ENCODE measurements at places on chromosomes 1 and 21.
A peak's percentile ranks its signal among the peaks of the same experiment; 100 is the strongest.

- no peak for DNase-seq
Measured at GRCh38 chr1:221981461-221981860, 239.6 kb upstream of the DUSP10 start.

GRCh38 chr21:45975020-45975666 is 6.4 kb upstream of the COL6A1 start:
- peak; percentile 59 for DNase-seq

DNA sequence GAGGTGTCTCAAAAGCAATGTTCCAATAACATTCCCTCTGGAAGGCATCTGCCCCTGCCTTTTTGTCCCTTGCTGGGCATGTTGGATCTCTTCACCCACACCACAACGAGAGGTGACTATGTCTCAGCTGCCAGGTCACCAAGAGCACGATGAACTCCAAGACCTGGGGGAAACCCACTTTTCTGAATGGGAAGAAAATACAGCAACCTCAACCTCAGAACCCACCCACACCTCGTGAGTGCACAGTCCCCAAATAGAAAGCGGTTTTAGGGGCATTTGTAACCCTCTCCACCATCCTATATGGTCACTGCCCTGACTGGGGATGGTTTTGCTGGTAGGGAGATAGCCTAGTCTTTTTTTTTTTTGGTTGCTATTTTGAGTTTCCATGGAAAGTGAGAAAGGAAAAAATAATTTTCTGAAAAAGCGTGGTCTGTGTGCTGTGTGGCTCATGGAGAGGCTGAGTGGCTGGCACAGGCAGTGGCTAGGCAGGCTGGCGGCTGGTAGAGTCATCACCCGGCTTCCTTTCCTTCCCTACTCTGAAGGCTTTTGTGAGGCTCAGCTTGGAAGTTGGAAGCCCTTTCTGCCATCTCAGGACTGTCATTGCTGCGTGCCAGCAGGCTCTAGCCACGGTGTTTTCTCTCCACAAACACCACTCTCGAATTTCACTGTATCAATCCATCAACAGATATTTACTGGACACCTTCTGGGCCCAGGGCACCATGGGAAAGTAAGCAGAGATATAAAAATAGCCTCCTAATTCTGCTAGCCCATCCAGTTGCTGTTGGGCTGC is 15.8 kb downstream of the TSPAN2 start:
- no peak for DNase-seq

GRCh38 chr1:6246497-6247467 is 2.8 kb downstream of the HES3 start:
- DNase-seq, result peak; percentile 86

- no peak for DNase-seq
Measured at GRCh38 chr1:236800002-236800620, 5.0 kb downstream of the MTR start.

DNA sequence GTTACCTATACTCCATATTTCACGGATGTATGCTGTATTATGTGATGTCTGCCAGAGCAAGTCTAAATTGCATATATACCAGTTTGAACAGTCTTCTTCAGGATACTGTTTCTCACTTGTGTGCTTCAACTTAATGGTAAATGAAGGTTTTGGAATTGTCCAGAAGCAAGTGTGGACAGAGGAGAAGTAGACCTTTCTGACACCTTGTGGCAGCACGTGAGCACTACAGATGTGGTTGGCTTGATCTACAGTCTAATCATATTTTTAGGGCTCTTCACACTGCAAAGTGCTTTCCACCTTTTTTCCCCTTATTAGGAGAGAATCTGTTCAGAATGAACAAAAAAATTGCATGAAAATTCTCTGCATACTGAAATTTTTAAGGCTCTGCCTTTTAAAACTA is 10.9 kb downstream of the MORC3 start:
- DNase-seq, result no peak

DNA sequence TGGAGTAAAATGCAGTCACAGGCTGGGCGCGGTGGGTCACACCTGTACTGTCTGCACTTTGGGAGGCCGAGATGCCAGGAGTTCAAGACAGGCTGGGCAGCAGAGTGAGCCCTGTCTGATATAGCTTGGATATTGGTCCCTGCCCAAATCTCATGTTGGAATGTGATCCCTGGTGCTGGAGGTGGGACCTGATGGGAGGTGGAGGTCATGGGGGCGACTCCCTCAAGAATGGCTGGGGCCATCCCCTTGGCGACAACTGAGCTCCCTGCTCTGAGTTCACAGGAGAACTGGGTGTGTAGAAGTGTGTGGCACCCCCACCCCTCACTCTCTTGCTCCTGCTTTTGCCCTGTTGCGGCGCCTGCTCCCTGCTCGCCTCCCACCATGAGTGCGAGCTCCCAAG is 11.5 kb upstream of the PDXK start:
- DNase-seq, result no peak

GRCh38 chr1:204376919-204377799 is 17.4 kb upstream of the PLEKHA6 start:
- no peak for DNase-seq

DNA sequence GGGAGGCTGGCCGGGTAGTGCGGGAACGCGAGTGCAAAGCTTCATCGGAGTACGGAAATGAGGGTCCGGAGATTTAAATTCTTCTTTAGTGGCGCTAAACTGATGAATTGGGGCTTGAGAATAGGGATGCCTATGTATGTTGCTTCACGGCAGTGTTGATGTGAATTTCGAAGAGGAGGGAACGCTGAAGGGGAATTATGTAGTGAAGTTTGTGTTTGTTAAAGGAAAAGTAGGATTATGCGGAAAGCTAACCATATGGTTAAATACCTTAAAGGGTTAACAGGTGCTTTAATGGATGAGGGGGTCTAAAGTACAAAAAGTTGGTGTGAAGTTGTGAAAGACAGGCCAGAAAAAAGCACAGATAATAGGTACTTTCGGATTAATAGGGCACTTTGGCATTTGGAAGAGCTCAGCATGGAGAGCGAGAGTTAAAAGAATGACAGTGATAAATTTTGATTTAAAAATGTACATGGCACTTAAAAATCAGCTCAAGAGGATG is 1.4 kb downstream of the HS2ST1 start:
- DNase-seq, result no peak

DNA sequence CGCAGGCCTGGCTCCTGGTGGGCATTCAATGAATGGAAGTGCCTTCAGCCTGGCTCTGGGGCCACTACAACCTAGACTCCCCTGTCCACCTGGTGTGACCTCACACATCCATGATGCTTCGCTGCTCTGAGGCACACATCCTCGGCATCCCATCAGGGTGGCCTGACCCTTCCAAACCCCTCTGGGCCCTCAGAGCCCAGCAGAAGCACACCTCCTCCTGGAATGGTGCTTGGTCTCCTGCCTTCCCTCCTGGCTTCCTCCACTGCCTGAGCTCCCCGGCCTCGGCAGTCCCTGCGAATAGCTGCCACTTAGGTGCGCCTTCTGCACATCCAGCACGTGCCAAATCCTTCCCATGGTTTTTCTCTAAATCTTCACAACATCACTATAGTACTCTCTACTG is 133.8 kb downstream of the GLIS1 start:
- DNase-seq, result no peak

- no peak for DNase-seq
Measured at GRCh38 chr1:189936861-189937260, 540.8 kb downstream of the BRINP3 start.

- DNase-seq, result no peak
Measured at GRCh38 chr1:215568299-215568692, 1.2 kb downstream of the KCTD3 start.

GRCh38 chr1:17553975-17554700 is 14.6 kb downstream of the ARHGEF10L start:
- no peak for DNase-seq

- DNase-seq, result no peak
Measured at GRCh38 chr1:59631561-59632255, 183.0 kb upstream of the HOOK1 start.

DNA sequence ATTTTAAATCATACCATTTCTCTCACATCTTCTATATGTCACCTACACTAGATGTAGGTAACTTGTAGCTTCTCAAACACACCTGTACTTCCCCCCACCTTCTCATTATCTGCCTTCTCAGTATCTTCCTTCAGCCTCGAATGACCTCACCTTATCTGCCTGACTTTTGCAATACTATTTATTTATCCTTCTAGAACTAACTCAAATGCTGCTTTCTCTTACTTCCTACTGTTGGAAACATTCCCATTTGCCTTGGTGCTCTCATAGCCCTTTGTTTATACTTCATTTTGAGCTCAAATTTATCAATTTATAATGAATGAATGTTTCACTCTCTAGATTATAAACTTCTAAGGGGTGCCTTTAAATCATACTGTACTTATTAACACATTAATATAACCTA is 50.4 kb upstream of the KIAA1614 start:
- no peak for DNase-seq

GRCh38 chr1:191002768-191003167 is 525.1 kb upstream of the BRINP3 start:
- DNase-seq, result no peak

- DNase-seq, result no peak
Measured at GRCh38 chr21:38489729-38490128, 8.5 kb downstream of the ERG start.

DNA sequence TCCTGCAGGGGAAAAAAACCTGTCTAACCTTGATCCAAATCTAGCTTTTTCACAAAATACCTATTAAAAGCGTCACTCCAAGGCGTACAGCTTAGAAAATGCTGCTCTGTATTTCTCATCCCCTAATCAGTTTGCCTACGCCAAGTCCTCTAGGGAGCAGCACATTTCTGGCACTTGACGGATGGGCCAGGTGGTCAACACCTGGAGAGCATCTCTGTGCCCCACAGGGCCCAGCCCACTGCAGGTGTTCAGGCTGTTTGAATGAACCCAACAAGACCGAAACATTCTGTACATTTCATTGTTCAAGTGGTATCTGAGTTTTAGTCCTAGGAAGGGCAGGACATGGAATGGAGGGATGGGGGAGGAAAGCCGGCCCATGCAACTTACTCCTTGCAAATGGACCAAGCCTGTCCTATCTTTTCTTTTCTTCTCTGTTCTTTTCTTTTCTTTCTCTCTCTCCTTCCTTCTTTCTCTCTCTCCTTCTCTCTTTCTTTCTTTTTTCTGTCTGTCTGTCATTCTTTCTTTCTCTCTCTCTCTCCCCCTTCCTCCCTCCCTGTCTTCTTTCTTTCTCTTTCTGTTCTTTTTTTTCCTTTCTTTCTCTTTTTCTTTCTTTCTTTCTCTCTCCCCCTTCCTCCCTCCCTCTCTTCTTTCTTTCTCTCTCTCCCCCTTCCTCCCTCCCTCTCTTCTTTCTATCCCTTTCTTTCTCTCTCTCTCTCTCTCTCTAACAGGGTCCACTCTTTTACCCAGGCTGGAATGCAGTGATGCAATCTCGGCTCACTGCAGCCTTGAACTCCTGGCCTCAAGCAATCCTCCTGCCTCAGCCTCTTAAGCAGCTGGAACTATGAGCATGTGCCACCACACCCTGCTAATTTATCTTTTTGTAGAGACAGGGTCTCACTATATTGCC is 29.1 kb downstream of the IGFN1 start:
- no peak for DNase-seq

DNA sequence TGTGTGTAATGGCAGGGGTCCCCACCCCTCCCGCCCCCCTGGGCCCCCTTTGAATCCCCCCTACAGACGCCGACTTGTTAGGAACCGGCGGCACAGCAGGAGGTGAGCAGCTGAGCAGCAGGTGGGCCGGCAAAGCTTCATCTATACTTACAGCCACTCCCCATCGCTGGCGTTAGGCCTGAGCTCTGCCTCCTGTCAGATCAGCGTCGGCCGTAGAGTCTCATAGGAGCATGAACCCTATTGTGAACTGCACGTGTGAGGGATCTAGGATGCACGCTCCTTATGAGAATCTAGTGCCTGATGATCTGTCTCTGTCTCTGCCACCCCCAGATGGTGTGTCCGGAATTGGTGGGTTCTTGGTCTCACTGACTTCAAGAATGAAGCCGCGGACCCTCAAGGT is 14.9 kb upstream of the VPS26C start:
- DNase-seq, result no peak

GRCh38 chr1:169338617-169339016 is 29.0 kb downstream of the NME7 start:
- DNase-seq, result no peak

DNA sequence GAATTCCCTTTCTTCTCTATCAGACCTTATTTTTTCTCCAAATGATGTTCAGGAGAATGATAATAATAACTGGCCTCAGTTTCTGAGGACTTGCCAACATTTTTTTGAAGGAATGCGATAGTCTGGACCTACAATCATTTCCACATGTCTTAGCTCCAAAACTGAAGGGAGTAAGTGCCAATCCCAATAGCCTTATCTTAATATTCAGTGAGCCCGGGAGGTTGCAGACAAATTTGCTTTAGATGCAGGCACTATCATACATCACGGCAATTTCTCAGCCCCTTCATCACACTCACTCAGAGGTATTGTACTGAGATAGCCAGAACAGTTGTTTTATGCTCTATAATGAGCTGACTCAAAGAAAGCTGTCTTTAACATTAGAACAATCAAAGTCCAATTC is 796.9 kb downstream of the ADGRL2 start:
- no peak for DNase-seq

- no peak for DNase-seq
Measured at GRCh38 chr1:23200883-23201282, 16.4 kb downstream of the HTR1D start.

GRCh38 chr1:181141431-181141910 is 53.0 kb downstream of the IER5 start:
- no peak for DNase-seq

DNA sequence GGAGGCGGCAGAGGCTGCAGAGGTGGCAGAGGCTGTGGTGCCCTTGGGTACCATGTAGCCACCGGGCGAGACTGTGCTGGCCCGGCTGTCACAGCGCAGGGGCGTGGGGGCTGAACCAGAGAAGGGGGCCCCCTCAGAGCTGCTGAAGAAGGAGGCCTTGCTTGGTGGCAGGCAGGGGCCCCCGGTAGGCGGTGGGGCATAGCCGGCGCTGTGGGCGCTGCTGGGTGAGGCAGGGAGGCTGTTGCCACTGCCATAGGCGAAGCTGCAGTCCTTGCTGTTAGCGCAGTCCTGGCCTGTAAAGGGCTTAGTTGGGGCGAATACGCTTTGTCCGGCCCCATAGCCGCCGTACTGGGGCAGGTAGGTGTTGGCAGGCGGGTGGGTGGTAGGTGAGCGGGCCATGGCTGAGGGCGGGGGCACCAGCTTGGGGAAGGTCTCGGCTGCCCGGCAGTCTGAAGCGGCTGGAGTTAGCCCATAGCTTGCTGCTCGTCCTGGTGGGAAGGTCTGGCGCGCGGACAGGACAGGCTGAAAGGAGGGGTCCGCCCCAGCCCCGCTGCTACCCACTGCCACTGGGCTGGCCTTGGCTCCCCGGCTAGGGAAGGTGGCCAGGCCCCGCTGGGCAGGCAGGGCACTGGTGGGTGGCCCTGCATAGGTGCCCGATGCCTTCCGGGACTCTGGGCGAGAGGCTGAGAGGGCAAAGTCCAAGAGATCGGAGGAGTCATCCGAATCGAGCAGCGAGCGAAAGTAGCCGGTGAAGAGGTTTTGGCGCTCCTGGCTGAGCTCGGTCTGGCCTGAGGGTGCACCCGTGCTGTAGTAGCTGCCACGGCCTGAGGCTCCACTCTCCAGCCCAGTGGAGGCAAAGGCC is 54.9 kb downstream of the AHDC1 start:
- no peak for DNase-seq

- no peak for DNase-seq
Measured at GRCh38 chr1:151277249-151277648, 4.8 kb upstream of the ZNF687 start.

DNA sequence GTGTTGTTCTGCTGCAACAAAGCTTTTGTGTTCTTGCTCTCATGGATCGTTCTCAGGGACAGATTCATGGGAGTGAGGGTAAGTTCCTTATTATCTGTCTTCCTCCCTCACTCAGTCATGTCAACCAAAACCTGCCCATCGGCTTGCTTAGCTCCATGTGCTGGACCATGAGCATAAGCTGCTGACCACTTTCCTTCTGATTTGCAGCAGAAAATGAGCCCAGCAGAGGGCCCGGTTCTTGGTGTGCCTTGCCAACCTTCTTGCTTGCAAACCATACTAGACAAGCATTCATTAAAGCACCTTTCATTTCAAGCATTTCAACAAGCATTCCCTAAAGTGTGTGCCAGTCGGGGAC is 64.0 kb upstream of the COA6 start:
- DNase-seq, result no peak

Data from dorsolateral prefrontal cortex (tissue), 122 donors.